Effector CD8-positive, alpha-beta T cell (primary cell): ENCODE measurements at places on chromosomes 5 and 9.

GRCh38 chr9:123710299-123710698 lies 219.6 kb downstream of the DENND1A start:
- no peak for DNase-seq

DNA sequence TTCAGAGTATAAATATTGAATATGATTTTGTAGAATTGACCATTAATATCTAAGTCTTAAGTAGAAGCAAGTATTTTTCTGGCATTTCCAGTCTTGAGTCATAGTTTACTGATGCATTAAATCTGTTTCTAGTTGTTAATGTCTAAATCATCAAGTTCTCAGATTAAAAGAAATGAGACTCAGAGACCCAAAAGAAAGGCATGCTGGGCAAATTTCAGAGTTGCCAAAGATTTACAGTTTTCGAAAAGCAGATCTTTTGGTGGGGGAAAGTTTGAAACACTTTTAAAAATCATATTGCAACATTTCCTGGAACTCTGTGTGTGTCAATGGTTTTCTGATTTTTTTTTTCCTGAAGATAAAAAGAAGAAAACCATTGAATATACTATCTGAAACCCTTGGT lies 60.9 kb downstream of the ANKRD55 start:
- no peak for DNase-seq

DNA sequence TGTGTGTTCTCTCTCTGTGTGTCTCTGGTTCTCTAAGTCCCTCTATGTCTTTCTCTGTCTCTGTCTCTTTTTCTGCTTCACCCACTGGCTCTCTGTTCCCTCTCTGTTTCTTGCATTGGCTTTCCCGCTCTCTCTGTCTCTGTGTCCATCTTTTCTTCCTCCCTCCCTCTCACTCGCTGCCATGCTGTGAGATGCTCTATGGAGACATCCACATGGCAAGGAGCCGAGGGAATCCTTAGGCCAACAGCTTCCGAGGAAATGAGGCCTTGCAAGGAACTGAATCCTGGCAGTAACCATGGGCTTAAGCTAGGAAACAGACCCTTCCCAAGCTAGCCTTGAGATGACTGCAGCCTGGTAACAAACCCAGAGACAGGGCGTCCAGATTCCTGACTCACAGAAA lies 117.3 kb downstream of the BRINP1 start:
- DNase-seq: no peak

DNA sequence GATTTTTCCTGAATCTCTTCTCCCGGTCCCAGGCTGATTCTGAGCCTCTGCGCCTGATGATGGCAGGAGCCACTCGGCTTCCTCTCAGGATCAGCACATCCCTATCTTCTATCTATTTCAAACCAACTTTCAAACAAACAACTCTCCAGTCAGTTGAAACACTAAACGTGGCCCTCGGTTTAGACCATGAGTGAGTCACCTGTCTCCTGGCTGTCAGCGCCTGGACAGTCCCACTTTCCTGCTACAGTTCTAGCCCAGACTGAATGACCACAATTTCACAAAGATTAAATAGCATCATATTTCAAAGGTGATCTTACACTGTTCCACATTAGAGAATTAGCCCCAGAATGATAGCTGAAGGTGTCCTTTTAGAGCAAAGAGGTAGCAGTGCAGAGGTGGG lies 6.2 kb downstream of the SLC6A19 start:
- no peak for DNase-seq

DNA sequence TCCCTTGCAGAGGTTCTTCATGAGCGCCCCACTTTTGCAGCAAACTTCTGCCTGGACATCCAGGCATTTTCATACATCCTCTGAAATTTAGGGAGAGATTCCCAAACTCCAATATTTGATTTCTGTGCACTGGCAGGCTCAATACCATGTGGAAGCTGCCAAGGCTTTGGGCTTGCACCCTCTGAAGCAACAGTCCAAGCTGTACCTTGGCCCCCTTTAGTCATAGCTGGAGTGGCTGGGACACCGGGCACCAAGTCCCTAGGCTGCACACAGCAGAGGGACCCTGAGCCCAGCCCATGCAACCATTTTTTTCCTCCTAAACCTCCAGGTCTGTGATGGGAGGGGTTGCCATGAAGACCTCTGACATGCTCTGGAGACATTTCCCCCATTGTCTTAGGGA lies 74.7 kb downstream of the ZFAND5 start:
- DNase-seq: no peak

DNA sequence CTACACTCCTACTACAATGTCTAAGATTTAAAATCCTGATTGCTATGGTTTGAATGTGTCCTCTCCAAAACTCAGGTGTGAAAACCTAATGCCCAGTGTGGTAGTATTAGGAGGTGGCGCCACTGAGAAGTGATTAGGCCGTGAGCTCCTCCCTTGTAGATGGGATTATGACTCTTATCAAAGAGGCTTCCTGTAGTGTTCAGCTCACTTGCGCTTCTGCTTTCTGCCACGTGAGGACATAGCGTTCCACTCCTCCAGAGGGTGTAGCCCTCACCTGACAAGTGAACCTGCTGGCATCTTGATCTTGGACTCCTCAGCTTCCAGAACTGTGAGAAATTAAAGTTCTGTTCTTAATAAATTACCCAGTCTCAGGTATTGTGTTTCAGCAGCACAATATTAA lies 33.0 kb upstream of the WHRN start:
- no peak for DNase-seq

GRCh38 chr5:132825834-132826391 lies 4.5 kb downstream of the SHROOM1 start:
- no peak for DNase-seq

GRCh38 chr5:122879076-122879475 lies 33.7 kb downstream of the SNX24 start:
- DNase-seq: no peak

- DNase-seq: no peak
These were observed 100.0 kb upstream of the PLCXD3 start for GRCh38 chr5:41610386-41610785.

- DNase-seq: no peak
These were observed 77.3 kb downstream of the NNT start for GRCh38 chr5:43680286-43680685.

DNA sequence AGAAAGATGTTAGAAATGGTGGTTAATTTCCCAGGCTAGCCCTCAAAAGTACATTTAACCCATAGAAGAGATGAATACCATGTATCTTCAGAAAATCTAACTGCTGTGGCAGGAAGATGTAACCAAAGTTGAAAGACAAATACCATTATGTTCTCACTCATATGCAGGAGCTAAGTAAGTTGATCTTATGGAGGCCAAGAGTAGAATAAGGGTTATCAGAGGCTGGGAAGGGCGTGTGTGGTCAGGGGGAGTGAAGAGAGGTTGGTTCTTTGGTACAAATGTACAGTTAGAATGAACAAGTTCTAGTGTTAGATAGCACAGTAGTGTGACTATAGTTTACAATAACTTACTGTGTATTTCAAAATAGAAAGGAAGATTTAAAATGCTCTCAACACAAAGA lies 61.7 kb downstream of the CDC14B start:
- no peak for DNase-seq

GRCh38 chr5:146203872-146204192 lies 427 bp downstream of the RBM27 start:
- peak; percentile 38 for DNase-seq
